ENCODE measurements at places on chromosomes 11 and 22.

DNA sequence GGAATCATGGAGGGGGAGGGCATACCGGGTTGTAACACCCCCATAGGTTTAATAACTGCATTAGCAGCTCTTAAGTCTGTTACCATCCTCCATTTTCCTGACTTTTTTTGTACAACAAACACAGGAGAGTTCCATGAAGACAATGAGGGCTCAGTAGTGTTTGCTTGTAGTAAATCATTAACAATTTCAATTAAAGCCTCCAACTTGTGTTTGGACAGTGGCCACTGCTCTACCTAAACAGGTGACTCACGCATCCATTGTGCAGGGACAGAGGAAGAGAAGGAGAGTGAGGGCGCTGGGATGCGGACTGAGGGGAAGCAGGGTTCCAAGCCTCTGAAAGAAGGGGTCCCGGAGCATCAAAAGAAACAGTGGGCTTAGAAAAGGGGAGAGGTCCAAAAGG is 21.3 kb upstream of the MTNR1B start:
- DNase-seq: no peak

GRCh38 chr11:69403556-69404215 is 77.8 kb upstream of the LINC01488 start:
- DNase-seq: no peak

DNA sequence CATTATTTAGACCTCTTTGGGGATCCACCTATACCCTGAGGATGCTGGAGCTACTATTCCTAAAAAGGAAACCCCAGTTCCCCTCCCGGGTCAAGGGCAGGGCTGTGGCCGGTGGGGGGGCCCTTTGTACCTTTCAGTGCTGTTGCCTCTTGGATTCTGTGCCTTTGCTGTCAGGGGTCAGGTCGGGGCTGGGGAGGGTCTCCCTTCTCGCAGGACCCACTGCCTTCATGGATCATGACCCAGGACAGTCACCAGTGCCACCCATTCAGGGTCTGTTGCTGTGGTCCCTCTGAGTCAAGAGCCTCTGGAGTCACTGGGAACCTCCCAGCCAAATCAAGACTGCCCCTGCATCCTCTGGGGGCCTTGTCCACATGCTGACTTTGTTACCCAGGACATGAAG is 78.1 kb upstream of the CCND1 start:
- no peak for DNase-seq

- no peak for DNase-seq
These were observed 39.0 kb downstream of the FAM83F start for GRCh38 chr22:40033586-40034380.

- DNase-seq: no peak
These were observed 22.0 kb downstream of the RSPH14 start for GRCh38 chr22:23119494-23120414.

DNA sequence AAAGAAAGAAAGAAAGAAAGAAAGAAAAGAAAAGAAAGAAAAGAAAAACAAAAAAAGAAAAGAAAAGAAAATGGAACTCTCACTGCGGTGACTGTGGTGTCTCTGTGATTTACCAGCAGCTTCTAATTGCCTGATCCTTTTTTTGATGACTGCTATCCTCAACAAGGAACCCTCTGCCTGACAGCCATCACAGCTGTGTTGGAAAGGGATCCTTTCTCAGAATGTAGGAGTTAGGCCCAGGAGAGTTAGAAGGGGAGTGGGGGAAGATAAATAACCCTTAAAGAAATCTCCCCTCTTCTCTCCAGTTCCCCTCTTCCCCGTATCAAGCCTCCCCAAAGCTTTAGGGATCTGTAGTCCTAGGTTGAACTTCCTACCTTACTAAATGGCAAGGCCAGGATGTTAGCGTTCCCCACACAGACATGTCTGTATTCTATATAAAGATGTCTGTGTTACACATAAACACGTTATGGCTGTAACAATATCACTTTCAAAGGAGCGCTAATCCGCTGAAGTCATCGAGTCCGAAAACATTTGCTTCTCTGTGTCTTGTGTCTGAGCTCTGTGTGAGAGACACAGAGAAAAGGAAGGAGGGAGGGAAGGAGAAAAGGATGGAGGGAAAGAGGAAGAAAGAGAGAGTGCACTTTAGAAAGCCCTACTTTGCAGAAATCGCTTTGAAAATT is 26.8 kb upstream of the WT1 start:
- DNase-seq: no peak

GRCh38 chr11:25200925-25201324 is 704.1 kb downstream of the LUZP2 start:
- no peak for DNase-seq

DNA sequence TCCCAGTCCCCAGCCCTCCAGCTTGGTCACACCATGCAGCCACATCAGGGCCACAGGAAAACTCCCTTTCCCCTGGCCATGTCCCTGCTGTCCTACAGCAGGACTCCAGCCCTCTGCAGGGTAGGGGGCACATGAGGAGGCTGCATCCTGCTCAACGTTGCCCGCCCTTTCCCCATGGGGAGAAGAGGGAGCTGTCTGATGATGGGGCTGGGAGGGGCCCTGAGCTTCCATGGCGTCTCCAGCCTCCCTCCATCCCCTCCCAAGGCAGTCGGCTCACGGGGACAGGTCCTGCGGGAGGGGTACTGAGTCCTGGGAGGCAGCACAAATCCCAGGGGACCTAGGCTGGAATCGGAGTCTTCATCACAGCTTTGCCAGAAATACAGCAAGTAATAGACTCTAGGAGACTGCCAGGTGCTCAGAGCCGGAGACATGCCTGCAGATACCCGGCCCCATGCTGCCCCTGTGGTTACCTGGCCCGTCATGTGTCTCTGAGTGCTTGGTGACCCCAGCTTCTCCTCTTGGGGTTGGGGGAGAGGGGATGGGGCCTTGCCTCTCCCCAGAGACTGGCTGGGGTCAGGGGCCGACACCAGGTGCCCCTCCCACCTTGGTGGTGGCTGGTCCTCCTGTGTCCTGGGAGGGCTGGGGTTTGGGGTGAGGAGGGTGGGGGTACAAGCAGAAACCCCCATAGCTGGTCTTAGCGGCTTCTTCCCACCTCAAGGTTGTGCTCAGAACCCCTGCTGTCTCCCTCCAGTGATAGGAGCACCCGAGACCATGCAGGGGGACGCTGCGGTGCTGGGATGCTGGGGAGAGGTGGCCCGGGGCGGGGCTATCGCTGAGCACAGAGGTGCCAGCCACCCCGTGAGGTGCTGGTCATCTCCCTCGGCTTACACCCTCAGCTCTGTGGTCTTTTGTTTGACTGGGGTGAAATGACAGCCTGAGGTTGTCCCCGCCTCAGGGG is 2.3 kb downstream of the MRGPRE start:
- no peak for DNase-seq

DNA sequence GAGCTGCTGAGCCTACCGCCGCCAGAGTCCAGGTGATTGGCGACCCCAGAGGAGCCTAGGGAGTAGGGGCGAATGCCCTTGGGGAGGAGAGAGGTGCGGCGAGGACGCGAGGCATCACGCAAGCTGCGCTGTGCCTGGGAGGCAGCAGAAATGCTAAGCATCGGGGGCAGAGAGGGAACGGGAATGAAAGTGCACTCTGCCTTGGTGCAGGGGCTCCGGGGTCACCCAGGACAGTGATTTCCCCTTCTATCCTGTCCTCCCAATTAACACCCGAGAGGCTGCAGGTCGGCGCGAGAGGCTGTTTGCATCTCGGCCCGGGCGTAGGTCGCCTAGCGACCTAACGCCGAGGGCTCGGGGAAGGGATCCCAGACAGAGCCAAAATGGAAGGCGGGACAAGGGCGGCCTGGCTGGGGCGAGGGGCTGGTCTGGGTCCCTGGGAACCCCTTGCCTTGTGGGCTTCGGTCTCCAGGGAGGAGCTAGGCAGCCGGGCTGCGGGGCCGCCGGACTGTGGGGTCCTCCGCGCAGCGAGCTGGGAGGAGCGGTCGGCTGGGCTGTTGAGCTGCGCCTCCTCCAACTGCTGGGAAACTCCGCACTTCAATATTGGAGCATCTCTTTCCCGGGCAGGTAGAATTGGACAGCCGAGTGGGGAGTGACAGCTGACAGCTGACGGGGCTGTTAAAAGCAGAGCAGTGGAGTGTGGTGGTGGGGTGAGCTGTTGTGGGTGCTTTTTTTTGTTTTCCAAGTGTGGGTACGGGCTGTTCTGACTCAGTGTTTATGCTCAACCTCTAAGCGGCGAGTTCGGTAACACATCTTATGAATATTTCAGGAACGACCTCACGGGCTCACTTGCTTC is 657 bp downstream of the ELMOD1 start:
- no peak for DNase-seq

GRCh38 chr11:61742391-61742790 is 10.0 kb upstream of the MYRF start:
- no peak for DNase-seq

Data from Panc1 (cell line).